ENCODE measurements at places on chromosomes 3 and 15.

DNA sequence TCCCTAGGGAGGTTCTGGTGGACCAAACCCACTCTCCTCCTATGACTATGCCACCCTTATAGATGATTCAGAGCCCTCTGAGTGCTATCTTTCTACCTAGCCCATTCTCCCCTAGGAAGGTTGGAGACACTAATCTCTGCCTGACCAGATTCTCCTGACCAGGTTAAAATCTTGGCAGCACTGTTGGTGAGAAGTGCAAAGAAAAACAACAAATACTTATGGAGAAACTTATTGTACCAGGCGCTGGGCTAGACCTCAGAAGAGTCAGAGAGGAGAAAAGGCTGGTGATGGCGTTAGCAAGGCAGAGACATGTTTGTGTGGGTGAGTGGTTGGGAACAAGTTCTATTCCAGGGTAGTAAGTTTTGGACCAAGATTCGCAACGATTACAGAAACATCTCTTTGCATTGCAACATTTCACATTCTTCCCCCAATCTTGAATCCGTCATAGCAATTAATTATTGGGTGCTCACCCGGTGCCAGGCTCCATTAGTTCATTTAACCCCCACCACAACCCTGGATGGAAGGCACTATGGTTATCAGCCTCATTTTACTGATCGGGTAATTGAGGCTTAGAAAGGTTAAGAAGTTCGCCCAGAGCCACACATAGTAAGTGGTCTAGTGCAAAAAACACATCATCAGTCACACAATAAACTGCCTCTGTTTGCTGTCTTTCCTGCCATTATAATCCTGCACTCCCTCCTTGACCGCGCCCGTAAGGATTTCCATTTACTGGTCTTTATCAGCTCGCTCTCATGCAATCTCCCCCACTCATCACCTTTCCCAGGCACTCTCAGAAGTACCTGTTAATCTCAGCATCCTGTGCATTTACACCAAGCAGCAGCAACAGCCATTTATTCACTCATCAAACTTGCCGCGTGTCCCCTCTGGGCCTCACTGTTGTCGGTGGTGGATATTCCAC is 655 bp upstream of the TSPAN3 start:
- no peak for DNase-seq

DNA sequence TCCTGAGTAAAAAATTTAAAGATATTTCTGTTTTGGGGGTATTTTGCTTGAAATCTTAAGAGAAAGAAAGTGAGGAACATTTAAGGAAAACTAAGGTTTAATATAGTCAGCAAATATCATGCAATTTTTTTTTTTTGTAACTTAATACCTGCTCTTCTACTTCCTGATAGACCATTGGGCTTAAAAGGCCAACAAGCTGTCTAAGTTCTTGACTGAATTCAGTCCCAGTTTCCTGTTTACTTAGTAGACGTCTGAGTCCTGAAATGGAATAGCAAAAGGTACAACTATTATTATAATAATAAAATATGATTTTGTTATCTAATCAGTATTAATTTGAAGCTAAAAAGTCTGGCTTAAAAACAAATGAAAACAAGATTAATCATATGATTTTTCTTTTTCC is 37.9 kb downstream of the IQCB1 start:
- DNase-seq = no peak

- no peak for DNase-seq
Observed at GRCh38 chr3:140497331-140497730, 180.5 kb upstream of the TRIM42 start.

- DNase-seq = no peak
Observed at GRCh38 chr15:63998489-63998888, 47.8 kb downstream of the DAPK2 start.

DNA sequence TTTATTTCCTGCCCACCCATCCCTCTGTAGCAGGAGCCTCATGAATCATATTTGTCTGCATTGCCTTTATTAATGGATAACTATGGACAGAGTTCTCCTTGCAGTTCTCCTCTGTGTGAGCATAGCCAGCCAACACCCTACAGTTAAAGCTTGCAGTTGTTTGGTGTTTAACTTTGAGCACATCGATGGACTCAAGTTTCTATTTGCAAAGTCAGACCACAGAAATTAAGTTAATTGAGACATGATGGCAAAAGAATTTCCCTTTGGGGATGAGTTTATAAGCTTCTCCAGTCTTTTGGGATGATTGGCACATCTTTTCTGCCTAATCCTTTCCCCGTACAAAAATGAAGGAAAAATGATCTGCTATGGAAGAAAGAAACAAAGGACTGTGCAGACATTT is 398.9 kb upstream of the THBS1 start:
- DNase-seq = no peak

GRCh38 chr15:35657679-35658311 is 111.8 kb upstream of the DPH6 start:
- no peak for DNase-seq

- DNase-seq = no peak
Observed at GRCh38 chr3:125061170-125061569, 5.4 kb upstream of the HEG1 start.

GRCh38 chr3:159825216-159825854 is 163.3 kb upstream of the IL12A start:
- no peak for DNase-seq
